HCEC 1CT (cell line): ENCODE measurements at places on chromosomes 13 and 19.

- no peak for DNase-seq
Measured at GRCh38 chr19:30563691-30564090, 191.5 kb downstream of the ZNF536 start.

DNA sequence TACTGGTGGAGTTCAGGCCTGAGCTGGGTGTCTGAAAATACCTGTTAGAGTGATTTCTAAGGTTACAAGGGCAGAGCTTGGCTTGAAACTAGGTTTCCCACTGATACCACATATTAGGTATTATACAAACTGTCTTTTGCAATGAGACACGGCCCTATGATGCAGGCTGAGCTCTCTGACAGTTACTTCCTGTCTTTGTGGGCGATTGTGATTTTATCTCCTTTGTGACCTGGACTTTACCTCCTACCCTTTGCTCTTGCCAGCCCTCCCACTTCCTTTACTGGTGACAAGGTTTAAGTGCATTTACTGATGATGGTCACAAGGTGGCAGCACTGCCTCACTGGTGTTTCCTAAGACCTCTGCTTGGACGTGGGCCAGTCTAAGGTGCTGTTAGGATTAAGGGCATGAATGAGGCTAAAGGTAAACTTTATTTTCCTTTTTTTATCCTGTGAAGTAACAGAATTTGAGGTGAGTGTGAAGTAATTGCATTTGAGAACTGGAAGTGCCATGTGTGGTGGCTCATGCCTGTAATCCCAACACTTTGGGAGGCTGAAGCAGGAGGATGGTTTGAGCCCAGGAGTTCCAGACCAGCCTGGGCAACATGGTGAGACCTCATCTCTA, 7.7 kb upstream of the CXCL17 start:
- peak; percentile 58 for DNase-seq

- no peak for DNase-seq
Measured at GRCh38 chr19:28333909-28334308, 879.0 kb downstream of the UQCRFS1 start.

GRCh38 chr19:52570000-52570861, at the start of gene ZNF701:
Gene ZNF701 (plus strand): TSS chr19:52570287. CDS start chr19:52574148, 3,861 bp downstream.
- peak; percentile 67 for DNase-seq

DNA sequence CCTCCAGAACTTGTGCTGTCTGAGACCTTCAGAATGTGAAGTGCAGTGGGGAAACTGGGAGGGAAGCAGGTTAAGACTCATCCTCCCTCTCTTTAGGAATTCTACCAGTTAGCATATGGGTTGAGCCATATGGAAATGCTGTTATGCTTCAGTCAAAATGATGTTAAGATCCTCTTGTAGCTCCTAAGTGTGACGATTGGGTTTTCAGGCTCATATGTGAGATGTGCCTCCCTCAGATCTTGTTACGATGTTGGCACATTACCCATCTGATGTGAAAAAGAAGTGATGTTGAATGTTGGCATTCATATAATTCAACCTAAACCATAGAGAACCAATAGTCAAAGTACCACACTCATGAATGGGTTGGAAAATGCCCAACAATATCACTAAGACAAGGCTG, 67.8 kb upstream of the IPO5 start:
- no peak for DNase-seq

- DNase-seq = peak; percentile 18
Measured at GRCh38 chr13:50531917-50532899, 311.3 kb downstream of the DLEU7 start.

- DNase-seq = no peak
Measured at GRCh38 chr13:96903085-96903484, 91.2 kb downstream of the OXGR1 start.

DNA sequence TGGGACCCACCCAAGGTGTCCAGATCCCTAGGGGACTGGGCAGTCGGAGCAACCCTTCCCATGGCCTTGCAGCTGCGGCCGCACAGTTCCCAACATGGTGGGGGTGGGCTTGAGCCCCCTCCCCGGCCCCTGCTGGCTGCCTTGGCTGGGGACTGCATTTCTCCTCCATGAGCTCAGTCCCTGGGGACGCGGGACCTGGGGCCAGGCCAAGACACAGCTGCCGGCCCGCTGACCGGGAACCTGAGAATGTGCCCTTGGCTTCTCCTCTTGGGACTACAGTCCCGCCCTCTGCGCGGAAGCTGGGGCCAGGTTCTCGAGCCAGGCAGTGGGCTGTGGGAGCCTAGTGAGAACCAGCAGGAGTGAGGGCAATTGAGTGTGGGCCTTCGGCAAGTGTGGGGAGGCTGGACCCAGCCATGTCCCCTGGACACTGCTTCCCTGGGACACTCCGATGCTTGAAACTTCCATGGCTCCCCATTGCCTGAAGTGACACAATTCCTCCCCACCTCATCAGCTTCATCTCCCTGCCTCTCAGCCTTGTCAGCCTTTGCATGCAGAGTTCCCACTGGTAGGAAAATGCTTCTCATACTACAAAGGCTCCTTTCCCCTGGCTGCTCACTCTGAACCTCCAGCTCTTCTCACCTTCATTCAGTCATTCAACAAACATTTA, 13.1 kb upstream of the NOTCH3 start:
- DNase-seq = no peak

GRCh38 chr13:100209857-100210825, 121.2 kb downstream of the PCCA start:
- DNase-seq = peak; percentile 84

DNA sequence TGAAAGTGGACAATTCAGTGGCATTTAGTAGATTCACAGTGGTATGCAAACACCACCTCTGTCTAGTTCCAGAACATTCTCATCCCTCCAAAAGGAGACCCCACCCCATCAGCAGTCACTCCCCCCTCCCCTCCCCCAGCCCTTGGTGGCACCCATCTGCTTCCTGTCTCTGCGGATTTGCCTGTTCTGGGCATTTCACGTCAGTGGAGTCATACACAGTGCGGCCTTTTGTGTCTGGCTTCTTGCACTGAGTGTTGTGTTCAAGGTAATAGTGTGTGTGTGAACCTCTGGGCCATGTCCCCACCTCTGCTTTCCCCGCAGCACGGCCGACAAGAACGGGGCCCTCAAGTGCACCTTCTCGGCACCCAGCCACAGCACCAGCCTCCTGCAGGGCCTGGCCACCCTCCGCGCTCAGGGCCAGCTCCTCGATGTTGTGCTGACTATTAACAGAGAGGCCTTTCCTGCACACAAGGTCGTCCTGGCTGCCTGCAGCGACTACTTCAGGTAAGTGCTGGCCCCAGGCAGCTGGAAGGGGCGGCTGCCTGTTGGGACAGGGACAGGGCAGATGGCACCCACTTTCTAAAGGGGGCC, 19.4 kb upstream of the CRTC1 start:
- DNase-seq = no peak

GRCh38 chr19:40827386-40828247, 22.6 kb downstream of the CYP2A6 start:
- DNase-seq = no peak

DNA sequence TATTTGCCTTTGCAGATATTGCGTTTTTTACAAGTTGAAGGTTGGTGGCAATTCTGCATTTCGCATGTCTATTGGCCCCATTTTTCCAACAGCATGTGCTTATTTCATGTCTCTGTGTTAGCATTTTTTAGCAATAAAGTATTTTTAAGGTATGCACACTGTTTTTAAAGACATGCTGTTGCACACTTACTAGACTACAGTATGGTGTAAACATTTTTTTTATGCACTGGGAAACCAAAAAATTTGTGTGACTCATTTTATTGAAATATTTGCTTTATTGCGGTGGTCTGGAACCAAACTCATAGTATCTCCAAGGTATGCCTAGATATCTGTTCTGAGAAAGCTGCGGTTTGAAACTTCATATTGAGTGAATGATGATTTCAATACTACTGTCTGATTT, 55.4 kb upstream of the RNF113B start:
- DNase-seq = no peak

DNA sequence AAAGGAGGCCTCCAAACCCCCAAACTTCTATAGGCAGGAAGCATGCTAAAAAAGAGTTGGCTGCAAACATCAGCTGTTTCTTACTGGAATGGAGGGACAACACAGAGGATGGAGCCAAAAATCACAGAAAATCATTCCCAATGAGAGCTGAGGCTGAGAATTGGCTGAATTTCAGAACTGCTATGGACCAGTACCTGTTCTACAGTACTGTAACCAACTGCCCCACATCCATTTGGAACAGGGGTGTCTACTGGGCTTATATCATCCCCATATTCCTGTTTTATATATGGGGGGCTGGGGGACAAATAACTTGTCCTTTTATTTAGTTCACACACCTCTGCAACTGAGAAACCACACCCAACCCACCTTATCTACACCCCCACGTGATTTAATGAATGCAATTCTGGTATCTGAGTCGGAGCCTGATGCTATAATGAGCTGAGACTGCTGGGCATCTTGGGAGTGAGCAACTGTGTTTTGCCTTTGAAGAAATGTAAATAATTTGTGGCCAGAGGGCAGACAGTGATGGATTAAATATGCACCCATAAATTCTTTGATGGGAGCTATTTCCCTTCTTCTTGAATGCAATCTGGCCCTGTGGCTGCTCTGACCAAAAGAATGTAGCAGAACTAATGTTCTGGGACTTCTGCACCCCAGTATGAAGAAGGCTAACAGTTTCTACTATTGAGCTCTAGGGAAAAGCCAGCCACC, 82.6 kb downstream of the TBC1D4 start:
- no peak for DNase-seq

GRCh38 chr13:39419876-39420275, 183.1 kb downstream of the LHFPL6 start:
- no peak for DNase-seq

DNA sequence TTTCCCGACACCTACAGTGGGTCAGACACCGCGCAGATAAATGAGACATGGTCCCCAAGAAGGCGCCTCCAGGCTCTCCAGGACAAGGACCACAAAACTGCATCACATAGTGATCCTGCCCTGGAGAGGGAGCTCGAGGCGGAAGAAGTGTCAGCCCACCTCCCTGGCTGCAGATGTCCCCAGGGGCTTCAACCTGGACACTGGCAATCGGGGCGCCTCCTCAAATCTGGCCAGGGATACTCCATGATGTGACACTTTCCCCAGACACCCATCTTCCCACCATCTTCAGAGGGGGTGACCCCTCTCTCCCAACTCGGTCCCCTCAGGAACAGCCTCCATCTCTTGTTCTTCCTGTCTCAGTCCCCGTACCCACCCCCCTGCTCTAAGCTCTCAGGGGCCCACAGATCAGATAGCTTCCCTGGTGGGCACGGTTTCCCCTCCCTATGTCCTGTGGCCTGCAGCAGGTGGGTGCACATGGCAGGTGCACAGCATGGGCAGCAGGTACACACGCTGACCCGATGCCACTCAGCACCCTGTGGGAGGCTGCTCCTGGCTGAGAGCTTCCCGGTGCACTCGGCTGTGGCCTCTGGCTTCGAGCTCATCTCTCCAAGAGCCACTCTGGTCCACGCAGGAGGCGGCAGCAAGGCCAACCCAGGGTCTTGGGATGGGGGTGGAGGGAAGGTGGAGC, 61.2 kb downstream of the PEPD start:
- DNase-seq = no peak

DNA sequence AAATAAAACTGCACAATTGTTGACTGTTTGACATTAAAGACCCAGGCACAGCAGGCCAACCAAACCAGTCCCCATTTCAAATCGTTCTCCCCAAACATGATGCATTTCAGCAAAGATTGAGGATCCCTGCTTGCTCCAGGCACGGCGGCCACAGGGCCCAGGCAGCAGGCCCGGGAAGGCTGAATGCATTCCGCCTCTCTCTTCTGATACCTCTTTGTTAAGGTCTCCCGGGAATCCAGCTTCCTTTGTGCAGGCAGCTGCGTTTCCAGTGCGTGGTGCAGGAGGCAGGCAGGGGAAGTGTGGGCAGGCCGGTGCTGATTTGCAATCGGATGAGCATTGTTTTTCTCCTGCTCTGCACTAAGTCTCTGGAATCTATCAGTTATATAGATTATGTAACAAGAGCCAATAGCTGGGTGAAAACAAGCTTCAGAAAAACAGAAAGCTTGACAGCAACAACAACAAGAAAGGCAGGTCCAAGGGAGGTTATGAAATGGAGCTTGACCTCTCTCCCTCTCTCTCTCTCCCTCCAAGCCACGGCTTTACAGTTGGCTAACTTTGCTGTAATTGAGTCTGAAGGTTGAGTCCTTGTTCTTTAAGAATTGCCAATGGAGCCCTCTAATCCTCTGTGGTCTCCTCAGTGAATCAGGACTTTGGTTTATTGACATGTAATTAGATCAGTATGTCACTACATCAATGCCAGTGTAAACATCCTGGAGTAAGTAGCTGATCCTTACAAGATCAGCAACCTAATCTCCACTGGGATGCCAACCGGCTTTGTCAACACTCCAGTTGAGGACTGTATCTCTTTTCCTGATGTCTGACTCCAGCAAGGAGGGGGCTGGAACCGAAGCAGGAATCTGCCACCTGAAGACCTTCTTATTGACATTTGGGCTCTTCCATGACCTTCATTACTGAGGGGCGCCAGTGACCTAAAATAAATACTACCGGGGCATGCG, 338.0 kb downstream of the TEX29 start:
- no peak for DNase-seq

- no peak for DNase-seq
Measured at GRCh38 chr19:7597689-7598088, 2.0 kb downstream of the CAMSAP3 start.
